ENCODE measurements at places on chromosomes 5 and 9.
A peak's percentile ranks its signal among the peaks of the same experiment; 100 is the strongest.

DNA sequence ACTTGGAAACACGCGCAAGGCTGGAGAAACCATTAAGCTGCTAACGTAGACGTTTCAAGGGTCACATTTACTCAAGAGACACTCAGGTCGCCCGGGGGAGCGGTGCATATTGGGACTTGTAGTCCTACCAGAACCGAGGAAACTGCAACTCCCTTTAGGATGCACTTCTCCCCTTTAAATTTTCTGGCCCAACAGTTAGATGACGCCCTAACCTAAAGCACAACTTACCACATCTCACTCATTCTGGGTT lies 384 bp upstream of the DMXL1 start:
- no peaks in the 10 kb centered on the region for H3K36me3 ChIP-seq
- no peaks in the 10 kb centered on the region for H3K27me3 ChIP-seq
- DNase-seq: no peak
- H3K4me1 ChIP-seq: peaks cover 19% of the 10 kb centered on the region
- H3K27ac ChIP-seq: peak overlapping the region; percentile 93

GRCh38 chr5:143161885-143162540 lies 241.5 kb downstream of the NR3C1 start:
- H3K27me3 ChIP-seq: no peaks in the 10 kb centered on the region
- H3K36me3 ChIP-seq: no peaks in the 10 kb centered on the region
- H3K4me1 ChIP-seq: peaks cover 2% of the 10 kb centered on the region
- no peak overlapping the region for H3K4me3 ChIP-seq
- no peak overlapping the region for H3K27ac ChIP-seq

GRCh38 chr5:121273833-121274433 lies 577.7 kb upstream of the FTMT start:
- no peaks in the 10 kb centered on the region for H3K36me3 ChIP-seq
- no peak overlapping the region for H3K4me3 ChIP-seq
- DNase-seq: no peak
- H3K27me3 ChIP-seq: no peaks in the 10 kb centered on the region

DNA sequence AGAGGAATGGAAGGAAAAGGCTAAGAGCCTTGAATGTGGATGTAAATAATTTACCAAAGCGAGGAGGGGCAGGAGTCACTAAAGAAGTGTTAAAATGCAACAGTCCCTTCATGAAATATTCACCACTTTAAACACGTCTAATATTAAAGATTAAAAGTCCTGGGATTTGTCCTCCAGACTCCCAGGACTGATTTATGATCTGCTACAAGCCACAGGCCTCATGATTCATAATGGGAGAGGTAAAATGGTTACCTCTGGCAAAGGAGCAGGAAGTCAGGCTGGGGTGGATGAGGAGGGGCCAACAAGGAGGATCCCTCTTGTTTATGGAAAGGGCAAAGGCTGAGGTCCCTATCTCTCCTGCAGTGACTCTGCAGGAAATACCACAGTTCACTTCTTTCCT lies 292.4 kb downstream of the TRIM32 start:
- no peaks in the 10 kb centered on the region for H3K4me1 ChIP-seq
- H3K27ac ChIP-seq: no peak overlapping the region
- no peaks in the 10 kb centered on the region for H3K36me3 ChIP-seq
- DNase-seq: no peak
- H3K4me3 ChIP-seq: no peak overlapping the region
- no peaks in the 10 kb centered on the region for H3K27me3 ChIP-seq

GRCh38 chr5:130874861-130875417 lies 290.1 kb downstream of the HINT1 start:
- H3K4me3 ChIP-seq: no peak overlapping the region
- H3K27ac ChIP-seq: no peak overlapping the region
- no peaks in the 10 kb centered on the region for H3K4me1 ChIP-seq
- H3K36me3 ChIP-seq: no peaks in the 10 kb centered on the region
- DNase-seq: no peak

GRCh38 chr5:122493091-122494021 lies 181.3 kb downstream of the SNCAIP start:
- H3K27me3 ChIP-seq: no peaks in the 10 kb centered on the region
- H3K4me3 ChIP-seq: no peak overlapping the region
- H3K36me3 ChIP-seq: no peaks in the 10 kb centered on the region
- DNase-seq: no peak

DNA sequence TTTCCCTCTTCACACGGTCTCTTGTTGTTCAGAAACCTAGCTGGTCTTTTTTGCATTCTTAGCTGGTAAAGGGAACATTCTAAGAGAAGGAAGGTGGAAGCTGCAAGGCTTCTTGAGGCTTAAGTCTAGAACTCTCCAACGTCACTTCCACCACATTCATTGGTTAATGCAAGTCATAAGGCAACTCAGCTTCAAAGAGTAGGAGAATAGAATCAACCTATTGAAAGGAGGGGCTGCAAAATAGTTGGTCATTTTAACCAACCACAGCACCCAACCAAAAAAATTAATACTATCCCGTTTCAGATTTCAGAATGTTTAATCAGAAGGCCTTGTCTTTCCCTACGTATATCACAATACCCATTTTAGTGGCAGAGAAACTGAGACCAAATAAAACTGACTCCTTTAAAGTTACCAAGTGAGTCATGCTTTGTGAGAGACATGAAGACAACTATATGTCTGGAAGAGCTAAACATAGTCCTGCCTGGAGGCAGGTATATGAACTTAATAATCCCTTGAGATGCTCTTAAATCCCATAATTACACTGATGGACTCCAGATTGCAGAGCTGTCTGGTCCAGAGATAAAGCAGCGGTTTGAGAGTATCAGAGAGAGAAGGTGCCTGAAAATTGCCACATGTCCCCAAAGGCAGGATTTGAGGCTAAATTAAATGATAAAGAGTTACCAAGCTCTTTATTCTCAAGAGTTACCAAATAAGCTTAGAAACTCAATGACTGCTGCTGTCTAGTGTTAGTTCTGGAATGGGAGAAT lies 14.4 kb downstream of the DOCK8 start:
- no peak overlapping the region for H3K27ac ChIP-seq
- H3K36me3 ChIP-seq: no peaks in the 10 kb centered on the region
- no peaks in the 10 kb centered on the region for H3K27me3 ChIP-seq
- peaks cover 11% of the 10 kb centered on the region for H3K4me1 ChIP-seq
- no peak overlapping the region for H3K4me3 ChIP-seq

GRCh38 chr9:109331353-109331752 lies 10.5 kb upstream of the EPB41L4B start:
- no peaks in the 10 kb centered on the region for H3K4me1 ChIP-seq
- no peak for DNase-seq
- H3K27me3 ChIP-seq: no peaks in the 10 kb centered on the region
- H3K27ac ChIP-seq: no peak overlapping the region
- no peaks in the 10 kb centered on the region for H3K36me3 ChIP-seq

DNA sequence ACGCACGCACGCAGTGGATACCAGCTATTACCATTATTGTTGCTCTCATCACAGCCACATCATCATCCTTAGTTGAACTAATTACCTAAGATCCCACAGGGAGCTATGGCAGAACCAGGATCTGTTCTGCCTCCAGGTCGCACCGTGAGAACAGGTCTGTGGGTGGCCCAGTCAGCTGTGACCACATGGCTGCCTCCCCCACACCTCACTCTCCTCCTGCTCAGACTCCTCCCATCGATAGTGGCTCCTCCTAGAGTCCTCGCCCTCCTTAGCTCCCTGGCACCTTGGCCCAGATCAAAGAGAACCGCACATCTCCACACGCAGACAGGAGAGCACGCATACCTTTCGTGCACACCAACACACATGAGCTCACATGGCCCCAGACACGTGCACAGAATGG lies 32.4 kb upstream of the RPL26L1 start:
- no peaks in the 10 kb centered on the region for H3K27me3 ChIP-seq
- DNase-seq: no peak
- H3K4me3 ChIP-seq: no peak overlapping the region
- H3K36me3 ChIP-seq: peaks cover 28% of the 10 kb centered on the region
- H3K4me1 ChIP-seq: no peaks in the 10 kb centered on the region

DNA sequence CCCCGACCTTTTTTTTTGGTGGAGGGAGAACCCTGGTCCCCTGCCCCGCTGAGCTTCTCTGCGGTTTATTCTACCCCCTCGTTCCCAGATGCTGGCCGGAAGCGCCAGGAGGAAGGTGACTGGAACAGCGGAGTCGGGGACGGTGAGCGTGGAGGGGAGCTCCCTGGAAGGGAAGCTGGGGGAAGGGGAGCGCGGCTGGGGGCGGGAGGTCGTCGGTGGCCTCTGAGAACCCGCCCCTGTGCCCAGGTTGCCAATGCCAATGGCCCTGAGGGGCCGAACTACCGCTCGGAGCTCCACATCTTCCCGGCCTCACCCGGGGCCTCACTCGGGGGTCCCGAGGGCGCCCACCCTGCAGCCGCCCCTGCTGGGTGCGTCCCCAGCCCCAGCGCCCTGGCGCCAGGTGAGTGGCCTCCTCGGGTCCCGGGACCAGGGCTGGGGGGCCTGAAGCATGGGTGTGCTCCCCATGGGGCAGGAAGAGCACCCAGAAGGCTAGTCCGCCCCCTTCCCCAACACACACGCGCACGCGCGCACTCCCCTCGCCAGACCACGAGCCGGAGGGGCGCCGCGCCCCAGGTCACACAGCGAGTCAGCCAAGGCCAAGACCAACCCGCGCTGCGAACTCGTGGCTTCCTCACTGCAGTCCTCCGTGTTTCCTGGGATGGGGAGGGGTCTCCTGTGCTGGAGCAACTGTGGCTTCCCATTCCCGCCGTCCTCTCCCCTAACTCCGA lies 10.6 kb downstream of the MYOZ3 start:
- no peak for DNase-seq
- H3K4me1 ChIP-seq: peaks cover 18% of the 10 kb centered on the region
- peaks cover 12% of the 10 kb centered on the region for H3K27me3 ChIP-seq
- no peaks in the 10 kb centered on the region for H3K36me3 ChIP-seq

- peaks cover 3% of the 10 kb centered on the region for H3K4me1 ChIP-seq
- no peak for DNase-seq
- H3K4me3 ChIP-seq: no peak overlapping the region
- H3K27ac ChIP-seq: no peak overlapping the region
- no peaks in the 10 kb centered on the region for H3K27me3 ChIP-seq
Measured at GRCh38 chr9:89919171-89919681, 314.4 kb downstream of the GADD45G start.

GRCh38 chr5:10202089-10202910 lies 47.4 kb downstream of the ATPSCKMT start:
- DNase-seq: no peak
- H3K4me1 ChIP-seq: no peaks in the 10 kb centered on the region
- no peaks in the 10 kb centered on the region for H3K36me3 ChIP-seq
- no peaks in the 10 kb centered on the region for H3K27me3 ChIP-seq
- no peak overlapping the region for H3K4me3 ChIP-seq

DNA sequence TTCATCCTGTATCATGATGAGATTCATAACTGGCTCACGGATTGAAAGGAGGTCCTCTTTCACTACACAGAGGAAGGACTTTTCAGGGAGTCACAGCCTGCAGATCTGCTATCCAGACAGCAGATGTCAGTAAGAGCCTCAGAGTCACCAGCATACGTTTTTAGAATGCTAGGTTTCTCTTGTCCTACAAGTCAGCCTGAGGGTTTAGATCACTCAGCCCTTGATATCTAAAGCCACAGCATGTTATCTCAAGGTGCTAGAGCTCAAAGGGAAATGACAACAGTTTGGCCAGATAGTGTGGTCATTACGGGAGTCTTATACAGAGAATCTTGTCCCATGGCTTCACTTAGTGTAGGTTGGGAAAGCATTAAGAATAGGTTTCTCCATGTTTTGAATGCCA lies 30.9 kb upstream of the SLC46A2 start:
- no peaks in the 10 kb centered on the region for H3K4me1 ChIP-seq
- no peak overlapping the region for H3K4me3 ChIP-seq
- peaks cover 2% of the 10 kb centered on the region for H3K27me3 ChIP-seq
- peak; percentile 5 for DNase-seq
- H3K27ac ChIP-seq: no peak overlapping the region

DNA sequence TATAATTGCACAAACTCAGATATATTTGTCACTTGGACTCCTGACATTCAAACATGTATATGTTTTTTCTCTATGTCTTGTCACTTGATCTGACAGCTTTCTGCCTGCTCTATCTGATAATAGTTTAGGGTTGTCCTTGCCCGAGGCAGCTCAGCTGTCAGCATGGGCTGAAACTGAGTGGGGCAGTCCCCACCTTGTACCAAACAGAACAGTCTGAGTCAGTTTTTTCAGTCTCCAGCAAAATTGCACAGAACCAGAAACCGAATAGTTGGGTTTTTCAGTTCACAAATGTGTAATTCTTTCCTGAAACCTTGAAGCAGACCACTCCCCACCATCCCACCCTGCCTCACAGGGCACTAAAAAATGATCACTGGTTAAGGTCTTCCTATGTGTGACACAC lies 9.5 kb upstream of the HAND1 start:
- H3K27ac ChIP-seq: no peak overlapping the region
- no peaks in the 10 kb centered on the region for H3K36me3 ChIP-seq
- no peaks in the 10 kb centered on the region for H3K4me1 ChIP-seq
- H3K27me3 ChIP-seq: peaks cover 33% of the 10 kb centered on the region
